ENCODE measurements at places on chromosomes 3 and 15.
A peak's percentile ranks its signal among the peaks of the same experiment; 100 is the strongest.

- no peak for DNase-seq
Measured at GRCh38 chr3:168371846-168372245, 276.1 kb upstream of the GOLIM4 start.

DNA sequence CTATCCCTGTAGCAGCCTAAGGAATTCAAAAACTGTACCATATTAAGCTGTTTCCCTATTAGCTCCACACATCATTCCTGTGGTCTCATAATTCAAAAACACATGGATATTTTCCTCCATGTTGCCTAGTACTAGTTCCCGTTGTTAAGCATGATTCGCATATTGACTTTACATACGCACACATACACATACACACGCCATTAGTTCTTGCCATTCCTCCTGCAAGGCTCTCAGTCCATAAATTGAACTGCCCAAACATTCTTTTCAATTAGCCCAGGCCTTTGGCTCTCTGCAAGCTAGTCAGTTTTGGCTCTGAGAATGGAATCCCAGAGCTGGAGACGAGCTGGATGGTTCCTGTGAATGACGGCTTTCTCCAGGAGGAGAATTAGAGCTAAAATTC is 57.2 kb upstream of the RAD18 start:
- DNase-seq = no peak

- no peak for DNase-seq
Measured at GRCh38 chr3:99418709-99419108, 219.7 kb upstream of the COL8A1 start.

DNA sequence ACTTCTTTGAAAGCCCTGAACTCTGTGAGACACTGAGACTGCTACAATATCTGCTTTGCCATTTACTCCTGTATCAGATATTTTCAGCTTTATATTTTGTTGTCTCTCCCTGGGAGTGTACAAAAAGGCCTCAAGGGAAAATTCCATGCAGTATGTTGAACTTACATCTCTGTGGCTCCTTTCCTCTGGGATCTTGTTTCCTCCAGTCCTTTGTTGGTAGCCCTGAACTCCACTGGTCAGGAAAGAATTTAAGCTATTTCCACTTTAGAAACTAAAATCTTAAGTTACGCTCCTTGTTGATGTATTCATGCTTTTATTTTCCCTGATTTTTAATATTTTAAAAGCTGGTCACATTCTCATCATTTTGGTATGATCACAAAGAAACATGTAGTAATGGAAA is 277.9 kb downstream of the FHIT start:
- DNase-seq = no peak

DNA sequence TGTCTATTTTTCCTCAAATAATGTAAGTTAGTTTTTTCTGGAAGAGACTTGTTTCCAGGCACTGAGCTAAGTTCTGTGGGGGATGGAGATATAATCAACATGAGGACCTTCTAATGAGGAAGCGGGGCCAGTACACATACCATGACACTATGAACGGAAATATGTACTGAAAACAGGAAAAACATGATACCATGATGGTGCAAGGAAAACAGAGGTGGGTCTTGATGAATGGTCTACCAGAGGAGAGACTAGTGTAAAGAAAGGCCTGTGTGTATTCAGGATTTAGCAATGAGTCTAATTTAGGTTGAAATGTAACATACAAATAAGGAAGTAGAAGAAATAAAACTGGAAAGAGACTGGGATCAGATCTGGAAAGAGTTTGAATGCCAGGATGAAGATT is 38.9 kb upstream of the TPRG1 start:
- DNase-seq = no peak

DNA sequence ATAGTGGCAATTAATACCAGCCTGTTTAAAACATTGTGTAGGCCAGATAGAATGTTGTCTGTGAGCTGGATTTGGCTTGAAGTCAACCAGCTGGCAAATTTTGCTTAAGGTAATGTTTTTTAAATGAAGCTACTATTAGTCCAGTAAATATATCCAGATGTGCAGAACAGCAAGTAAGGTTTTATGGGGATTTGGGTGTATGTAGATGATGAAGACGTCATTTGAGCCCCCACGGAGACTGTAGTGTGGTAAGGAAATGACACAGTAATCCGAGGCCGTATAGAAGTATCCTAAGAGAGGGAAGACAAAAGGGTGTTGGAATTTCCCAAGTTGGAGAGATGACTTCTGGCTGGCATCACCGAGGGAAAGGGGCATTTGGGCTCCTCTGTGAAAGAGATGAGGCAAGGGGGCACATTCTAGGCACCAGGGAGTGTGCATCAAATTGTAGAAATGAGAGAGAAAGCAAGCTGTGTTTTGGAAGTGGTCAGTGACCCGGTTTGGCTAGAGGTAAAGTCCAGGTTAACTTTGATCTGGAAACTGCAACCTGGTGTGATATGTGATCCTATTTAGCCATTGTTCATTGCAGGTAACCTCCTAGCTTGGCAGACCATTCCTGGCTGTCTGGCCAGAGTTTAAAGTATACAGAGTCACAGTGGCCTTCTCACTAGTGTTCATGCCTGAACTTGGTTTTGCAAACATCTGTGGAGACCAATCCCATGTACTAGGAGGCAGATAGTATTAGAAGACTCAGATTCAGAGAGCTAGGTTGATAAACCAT is 104.2 kb downstream of the ITPR1 start:
- no peak for DNase-seq

DNA sequence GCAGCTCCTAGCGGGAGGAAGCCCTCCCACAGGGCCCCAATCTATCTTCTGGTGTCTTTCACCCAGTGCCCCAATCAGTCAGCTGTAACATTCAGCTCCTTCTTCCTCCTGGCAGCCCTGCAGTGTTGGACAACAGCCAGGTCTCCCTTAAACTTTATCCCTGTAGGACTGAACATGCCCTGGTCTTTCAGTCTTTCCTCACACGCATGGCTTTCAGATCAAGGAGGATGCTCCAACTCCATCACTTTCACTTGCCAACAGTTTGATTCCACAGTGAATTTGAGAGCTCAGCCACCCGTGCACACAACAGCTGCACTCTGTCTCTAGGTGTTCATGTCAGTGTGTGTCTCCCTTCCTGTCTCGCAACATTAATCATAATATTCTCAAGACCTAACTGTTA is 28.5 kb upstream of the LRRC34 start:
- DNase-seq = no peak

- no peak for DNase-seq
Measured at GRCh38 chr3:183328164-183328563, 75.1 kb downstream of the B3GNT5 start.

DNA sequence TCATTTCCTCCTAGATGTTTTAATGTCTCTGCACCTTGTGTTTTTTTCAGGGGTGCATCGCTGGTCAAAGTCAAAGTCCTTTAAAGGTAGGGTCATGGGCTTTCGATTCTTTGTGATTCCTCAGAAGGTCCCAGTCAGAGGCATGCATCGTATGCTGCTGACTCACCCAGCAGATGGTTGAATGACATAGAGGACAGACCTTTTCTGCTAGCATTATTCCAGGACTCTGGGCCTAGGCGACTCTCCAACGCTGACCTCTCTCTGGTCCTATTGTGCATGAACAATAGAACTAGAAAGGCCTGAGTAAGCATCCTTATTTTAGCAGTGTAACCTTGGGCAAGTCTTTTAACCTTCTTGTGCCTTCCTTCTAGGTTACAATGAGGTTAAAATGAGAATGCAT is 75.9 kb downstream of the DGKG start:
- DNase-seq = no peak

- DNase-seq = no peak
Measured at GRCh38 chr3:54163441-54163840, 41.1 kb downstream of the CACNA2D3 start.

- no peak for DNase-seq
Measured at GRCh38 chr15:65033659-65034269, 4.3 kb upstream of the MTFMT start.

- DNase-seq = no peak
Measured at GRCh38 chr3:179324270-179324754, 1.5 kb downstream of the ZNF639 start.

DNA sequence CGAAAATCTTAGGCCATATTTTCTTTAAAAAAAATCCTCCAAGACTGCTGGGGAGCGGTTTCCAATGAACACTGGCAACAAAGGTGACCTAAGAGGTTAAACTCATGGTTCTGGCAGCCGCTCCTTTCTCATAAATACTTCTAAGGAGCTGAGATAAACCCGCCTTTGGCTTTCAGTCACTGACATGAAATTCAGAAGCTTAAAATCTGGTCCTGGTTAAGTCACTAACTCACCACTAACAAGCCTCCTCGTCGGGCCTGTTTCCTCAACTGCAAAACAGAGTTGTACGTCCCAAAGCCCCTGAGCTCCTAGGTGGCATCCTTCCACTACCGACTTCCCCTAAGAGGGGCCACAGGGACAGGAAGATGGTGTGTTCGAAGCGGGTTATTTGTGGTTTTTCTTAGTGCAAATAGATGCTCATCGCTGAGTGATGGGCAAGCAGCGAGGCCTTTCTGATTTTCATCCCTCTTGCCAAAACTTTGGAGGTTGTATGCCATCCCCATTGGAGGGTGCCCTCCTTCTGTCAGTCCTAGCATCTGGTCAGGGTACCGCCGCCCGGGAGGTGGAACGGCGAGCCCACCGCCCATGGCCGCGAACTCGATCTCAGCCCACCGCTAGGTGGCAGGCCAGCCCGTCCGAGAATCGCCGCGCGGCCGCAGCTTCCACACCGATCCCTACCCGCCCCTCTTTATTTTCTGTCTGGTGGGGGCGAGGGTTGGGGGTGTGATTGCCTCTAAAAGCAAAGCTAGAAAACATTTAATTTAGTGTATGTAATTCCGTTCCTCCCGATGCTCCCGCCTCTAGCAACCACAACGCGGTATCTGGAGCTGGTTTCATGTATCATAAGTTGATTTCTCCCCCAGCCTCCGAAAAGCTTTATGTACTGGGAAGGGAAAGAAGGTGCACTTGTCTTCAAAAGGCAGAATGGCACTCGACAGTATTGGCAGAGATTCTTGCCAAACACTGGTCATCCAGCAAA is 4.6 kb downstream of the BCL6 start:
- peak; percentile 83 for DNase-seq

DNA sequence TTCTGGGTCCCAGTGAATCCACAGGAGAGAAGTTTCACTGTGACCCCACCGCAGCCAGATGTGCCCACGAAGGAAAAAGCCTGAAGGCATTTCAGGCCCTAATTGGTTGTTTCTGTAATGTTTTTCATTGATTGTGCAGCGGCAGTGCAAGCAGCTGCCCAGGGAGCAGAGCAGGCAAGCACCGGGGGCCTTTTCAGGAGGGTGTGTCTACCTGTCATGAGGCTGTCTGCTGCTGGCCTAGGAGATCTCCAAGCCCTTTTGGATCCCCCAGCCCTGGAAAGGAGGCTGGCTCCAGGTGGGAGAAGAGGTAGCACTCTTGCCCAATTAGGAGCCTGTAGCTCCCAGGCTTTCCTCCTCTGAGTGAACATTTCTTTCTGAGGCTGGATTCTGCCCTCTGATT is 108.8 kb downstream of the EPHB1 start:
- no peak for DNase-seq

GRCh38 chr3:112671930-112672715 is 31.2 kb upstream of the CCDC80 start:
- DNase-seq = no peak

Data from NCI-H2107 (cell line).